Lower lobe of right lung (tissue), 2 donors: ENCODE measurements at places on chromosomes 3 and 15. TPM values are rescaled to one million over a fixed set of nuclear protein-coding genes. Genes with fewer than 3 reads are reported as not detected.

NDUFB5 gene
- 93.9 TPM for total RNA-seq

SPINK8 gene
- total RNA-seq = not detected

- peaks cover 11% of the 10 kb centered on the region for H3K36me3 ChIP-seq
- H3K27ac ChIP-seq = no peak overlapping the region
Observed at GRCh38 chr3:100781301-100781700, 72.0 kb downstream of the TFG start.

CCDC33 gene
- 5.9 TPM for total RNA-seq

DNA sequence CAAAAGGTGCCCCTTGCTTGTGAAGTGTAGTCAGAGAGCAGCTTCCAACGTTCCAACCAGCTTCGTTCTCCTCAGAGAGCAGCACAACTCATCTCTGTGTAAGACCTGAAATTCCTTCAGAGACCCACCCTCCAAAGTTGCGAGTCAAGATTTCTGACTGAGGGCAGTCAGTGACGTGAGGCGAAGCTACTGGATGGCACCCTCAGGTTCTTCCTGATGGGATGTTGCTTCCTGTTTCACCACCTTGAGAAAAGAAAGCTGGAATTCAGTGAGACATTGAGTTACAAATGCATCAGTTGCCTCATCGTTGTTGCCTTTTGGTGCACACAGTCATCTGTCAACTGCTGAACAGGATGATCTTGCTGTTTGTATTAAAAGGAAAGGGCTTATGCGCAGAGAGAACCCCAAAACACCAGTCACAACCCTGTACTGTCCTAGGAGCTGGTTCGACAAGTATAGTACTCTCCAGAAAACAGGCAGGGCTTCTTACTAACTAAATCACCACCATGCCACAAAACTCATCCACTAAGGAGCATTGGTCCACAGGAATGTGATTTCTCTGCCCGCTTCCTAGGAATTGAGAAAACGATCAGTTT, at the start of gene CERS3:
Gene CERS3, minus strand, starts transcription at position 118 of the 596 bp plus-strand sequence. CDS start 27,101 bp downstream, outside the sequence.
- no peaks in the 10 kb centered on the region for H3K27me3 ChIP-seq
- no peaks in the 10 kb centered on the region for H3K36me3 ChIP-seq
- no peaks in the 10 kb centered on the region for H3K4me1 ChIP-seq
- no peak within 1 kb of the TSS for H3K27ac ChIP-seq
